ENCODE measurements at places on chromosomes 12 and 14.
A peak's percentile ranks its signal among the peaks of the same experiment; 100 is the strongest.

DNA sequence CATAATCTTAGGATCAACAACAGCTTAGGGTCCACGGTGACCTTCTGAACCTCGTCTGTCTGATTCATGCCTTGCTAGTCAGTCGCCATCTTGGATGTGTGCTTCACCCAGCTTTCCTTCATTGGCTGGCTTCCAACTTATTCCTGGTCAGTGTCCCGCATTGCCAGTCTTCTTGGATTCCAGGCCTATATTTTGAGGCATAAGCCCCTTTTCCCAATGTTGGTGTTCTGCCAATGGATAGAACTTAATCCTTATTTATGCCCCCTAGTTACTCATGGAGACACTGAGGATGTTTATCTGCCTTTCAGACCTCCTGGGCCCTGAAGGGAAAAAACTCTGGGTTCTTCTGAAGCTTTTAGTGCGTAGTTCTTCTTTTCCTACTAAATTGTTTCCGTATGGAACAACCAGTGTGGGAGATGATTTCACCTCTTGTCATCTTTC, 5.8 kb downstream of the JDP2 start:
- no peak for DNase-seq

DNA sequence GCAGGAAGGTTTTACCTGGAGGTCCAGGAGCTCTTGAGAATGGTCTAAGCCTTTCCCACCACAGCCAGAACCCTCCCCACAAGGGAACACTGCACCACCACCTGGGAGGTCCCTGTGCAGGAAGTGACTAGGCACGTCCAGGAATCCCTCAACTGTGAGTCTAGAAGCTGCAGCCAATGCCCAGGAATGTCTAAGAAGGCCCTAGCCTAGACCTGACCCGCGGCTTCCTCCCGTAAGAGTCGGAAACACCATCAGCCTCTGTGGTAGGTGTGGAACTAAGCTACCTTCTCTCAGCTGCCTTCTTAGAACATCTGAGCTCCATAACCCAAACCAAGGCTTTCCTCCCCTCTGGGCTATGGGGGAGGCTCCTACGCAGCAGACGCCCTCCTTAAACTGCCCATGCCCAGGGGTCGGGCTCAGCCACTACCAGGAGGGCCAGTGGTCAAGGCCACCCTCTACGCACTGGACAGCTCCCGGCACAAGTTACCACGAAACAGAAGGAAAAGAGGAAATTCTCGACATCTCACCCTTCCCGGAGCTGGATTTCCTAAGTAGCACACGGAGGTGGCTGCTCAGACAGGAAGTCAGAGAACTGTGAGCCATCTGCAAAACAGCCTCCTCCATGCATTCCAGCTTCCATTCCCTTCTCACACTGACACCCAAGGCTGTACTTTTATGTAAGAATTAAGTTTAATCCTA, 25.5 kb downstream of the ZFYVE21 start:
- DNase-seq: no peak

GRCh38 chr14:77741438-77741837, 19.5 kb downstream of the SNW1 start:
- no peak for DNase-seq

- DNase-seq: no peak
These were observed 468.0 kb upstream of the SYT1 start for GRCh38 chr12:78396538-78396937.

DNA sequence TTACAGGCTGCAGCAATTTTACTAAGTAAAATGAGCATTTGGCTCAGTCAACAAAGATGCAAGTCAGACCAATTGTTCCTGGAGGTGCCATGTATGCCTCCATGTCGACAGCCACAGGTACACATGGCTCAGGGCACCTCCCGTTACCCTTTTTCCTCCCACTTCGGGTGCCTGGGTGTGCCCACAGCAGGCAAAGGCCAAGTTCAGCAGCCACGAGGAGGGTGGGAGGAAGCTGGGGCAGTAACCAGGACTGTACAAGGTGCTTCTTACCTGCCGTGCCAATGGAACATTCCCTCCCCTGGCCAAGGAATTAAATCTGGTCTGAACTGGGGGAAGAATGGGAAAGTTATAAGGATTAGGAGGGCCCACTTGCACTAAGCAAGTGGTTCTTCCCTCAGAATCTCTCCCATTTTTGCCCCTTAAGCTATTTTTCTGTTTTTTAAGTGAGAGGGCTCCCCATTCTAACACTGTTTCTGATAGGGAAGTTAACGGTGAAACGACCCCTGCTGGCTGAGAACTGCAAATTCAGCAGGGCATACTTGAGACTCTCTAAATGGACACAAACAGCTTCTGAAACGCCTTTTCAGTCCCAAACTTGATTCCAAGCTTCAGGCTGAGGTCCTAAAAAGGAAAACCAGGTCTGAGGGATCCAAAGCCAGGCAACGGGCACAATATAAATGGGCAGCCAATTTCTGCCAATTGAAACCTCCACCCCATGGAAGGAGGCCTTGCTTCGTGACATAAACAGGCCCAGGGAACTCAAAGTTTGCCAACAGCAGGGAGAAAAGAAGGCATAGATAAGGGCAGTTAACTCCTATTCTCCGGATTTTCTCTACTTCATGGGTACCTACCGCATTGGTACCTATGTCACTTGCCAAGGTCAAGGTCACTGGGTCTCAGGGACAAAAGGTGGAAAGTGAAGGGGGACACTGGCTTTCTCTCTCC, 24.8 kb downstream of the CLECL1 start:
- peak; percentile 19 for DNase-seq

DNA sequence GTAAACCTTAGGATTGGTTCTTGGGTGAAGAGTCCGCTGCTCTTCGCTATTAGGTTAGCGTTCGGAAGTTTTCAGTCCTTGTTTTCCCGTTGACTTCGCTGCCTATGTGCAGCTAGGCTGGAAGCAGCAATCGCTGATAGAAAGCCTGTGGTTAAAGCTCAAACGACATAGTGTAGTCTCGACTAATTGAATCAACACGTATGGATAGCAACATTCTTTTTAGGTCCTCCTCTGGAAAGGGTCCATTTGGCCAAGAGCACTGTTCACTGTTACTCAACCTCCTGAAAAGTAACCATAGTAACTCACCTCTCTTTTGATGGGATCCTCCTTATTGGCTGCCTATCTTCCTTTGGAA, 355.5 kb downstream of the SNAPC1 start:
- no peak for DNase-seq

GRCh38 chr14:70902184-70902583, 5.1 kb upstream of the PCNX1 start:
- no peak for DNase-seq

- DNase-seq: peak; percentile 65
These were observed 48.4 kb upstream of the FOS start for GRCh38 chr14:75230140-75230792.

DNA sequence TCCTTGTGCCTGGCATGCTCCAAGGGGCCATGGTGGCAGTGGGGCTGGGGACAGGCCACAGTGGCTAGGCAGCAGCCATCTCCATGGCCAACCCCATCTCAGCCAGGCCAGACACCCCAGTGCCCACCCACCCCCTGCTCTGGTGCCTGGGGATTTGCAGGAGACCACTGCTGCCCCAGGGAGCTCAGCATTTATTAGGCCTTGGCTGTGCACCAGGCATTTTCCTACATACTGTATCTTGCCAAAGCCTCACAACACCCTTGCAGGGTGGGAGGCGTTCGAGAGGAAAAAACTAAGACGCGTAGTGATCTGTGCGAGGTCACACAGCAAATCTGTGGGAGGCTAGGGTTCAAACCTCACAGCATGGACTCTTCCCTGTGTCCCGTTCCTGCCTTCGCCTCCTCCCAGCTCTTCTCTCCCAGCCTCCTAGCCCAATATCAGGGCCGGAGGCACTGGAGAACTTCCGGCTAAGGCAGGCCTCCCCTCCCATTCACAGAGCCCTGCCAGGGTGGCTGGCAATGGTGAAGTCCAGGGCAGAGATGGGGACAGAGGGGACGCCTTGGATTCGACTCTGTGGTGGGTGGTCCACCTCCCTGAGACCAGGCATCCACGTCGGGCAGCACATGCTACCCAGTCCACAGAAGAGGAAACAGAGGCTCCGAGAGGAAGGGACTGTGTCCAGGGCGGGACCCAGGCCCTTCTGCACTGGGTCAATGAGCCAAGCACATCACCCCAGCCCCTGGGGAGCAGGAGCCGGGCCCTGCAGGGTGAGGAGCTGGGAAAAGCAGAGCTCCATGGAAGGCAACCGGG, 57.4 kb downstream of the FAM222A start:
- DNase-seq: no peak

GRCh38 chr14:58285132-58285531, 13.2 kb upstream of the ARID4A start:
- no peak for DNase-seq

DNA sequence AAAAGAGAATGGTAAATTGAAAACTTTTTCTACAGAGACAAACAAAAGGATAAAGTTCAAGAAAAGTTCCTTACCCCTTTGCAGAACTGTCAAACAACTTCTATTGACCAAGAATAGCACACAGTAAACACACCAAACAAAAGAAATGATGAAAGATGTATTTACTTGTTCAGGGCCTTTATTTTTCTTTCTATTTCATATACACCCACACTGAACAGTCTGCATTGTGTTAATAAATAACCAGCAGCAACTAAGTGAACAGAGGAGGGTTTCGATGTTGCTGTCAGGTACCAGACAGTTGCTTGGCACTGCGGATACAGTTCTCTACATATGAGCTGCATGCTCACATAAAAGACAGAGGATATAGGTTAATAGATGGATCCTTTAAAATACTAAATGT, 122.1 kb downstream of the SOX5 start:
- DNase-seq: no peak

DNA sequence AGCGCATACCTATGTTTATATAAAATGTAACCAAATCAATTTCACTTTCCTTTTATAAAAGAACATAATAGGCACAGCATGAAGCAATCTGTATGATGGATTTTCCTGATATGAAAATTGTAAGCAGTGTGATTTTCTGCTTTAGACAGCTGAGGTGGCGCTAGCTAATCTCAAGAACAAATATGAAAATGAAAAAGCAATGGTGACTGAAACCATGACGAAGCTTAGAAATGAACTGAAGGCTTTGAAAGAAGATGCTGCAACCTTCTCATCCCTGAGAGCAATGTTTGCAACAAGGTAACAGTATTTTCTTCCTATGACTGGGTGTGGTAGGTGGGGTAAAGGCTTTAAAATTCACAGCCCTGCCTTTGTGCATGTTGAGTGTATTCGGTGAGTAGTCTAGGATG, 65.0 kb upstream of the FGD4 start:
- DNase-seq: no peak

GRCh38 chr12:100579844-100580243, 6.4 kb downstream of the GAS2L3 start:
- no peak for DNase-seq

- no peak for DNase-seq
These were observed 9.1 kb downstream of the HEATR5A start for GRCh38 chr14:31411218-31411727.
